ENCODE measurements at places on chromosomes 2 and 18.

DNA sequence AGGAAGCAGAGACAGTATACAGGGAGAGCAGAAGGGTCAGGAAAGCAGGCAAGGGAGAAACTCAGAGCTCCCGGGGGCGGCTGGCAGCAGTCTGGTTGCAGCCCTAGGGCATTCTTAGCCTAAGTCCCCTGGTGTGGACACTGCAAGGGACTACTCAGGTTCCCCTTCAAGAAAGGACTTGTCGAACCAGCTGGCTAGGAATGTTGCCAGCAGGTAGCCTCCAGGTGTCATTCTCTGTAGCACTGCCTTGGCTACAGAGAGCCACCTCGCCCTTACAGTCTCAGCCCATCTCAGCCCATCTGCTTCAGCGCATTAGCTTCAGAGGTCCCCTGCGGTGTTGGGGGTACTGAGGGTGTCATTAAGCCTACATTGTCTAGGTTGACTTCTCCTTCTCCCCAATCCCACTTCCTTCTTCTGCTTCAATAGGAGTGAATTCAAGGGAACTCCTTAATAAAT is 11.3 kb upstream of the TMSB10 start:
- DNase-seq = no peak
- H3K36me3 ChIP-seq = no peaks in the 10 kb centered on the region
- H3K4me3 ChIP-seq = peak overlapping the region; percentile 79
- H3K27ac ChIP-seq = peak overlapping the region; percentile 93
- H3K4me1 ChIP-seq = peaks cover 39% of the 10 kb centered on the region

DNA sequence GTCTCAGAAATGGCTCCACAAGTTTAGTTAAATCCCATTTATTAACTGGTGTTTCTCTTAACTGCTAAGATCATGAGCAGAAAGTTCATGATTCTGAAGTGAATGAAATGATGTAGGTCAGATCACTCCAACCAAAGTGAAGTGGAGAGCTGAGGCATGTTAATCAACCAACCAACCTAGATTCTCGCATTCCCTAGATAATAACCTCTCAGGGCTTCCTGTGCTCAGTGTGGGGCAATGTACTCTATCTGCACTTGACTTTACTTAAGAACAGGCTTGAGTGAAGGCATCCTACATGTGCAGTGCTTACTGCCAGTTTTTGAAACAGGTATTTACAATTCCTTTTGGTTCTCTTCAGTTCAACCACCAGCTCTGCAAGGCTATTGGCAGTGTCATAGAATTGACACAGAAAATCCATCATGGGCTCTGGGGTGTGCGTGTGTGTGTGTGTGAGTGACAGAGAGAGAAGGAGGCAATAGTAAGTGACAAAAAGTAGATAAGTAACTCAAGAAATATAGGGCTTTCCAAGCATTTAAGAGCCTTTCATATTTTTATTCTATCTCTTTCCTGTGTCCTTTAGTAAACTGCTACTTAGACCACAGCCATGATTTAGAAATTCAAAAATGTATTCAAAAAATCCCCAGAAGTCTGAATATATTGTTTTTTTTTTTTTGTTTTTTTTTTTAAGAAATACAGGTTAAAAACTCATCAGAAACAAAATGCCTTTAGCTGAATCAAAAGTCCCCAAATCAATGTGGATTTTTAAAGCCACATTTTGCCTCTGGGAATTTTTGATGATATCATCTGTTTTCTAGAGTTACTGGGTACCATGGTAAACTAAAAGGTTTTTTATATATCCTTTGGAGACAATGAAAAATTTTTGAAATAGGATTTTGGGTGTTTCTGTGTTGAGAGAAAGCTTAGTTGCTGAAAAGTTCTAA is 28.6 kb downstream of the DOCK10 start:
- no peak for DNase-seq
- H3K36me3 ChIP-seq = peaks cover 2% of the 10 kb centered on the region
- no peaks in the 10 kb centered on the region for H3K27me3 ChIP-seq
- H3K27ac ChIP-seq = peak overlapping the region; percentile 69
- no peak overlapping the region for H3K4me3 ChIP-seq

- no peak overlapping the region for H3K27ac ChIP-seq
- H3K36me3 ChIP-seq = no peaks in the 10 kb centered on the region
- peaks cover 4% of the 10 kb centered on the region for H3K4me1 ChIP-seq
- no peak overlapping the region for H3K4me3 ChIP-seq
- H3K27me3 ChIP-seq = peaks cover 36% of the 10 kb centered on the region
Measured at GRCh38 chr18:34787931-34788532, 77.9 kb downstream of the DTNA start.

DNA sequence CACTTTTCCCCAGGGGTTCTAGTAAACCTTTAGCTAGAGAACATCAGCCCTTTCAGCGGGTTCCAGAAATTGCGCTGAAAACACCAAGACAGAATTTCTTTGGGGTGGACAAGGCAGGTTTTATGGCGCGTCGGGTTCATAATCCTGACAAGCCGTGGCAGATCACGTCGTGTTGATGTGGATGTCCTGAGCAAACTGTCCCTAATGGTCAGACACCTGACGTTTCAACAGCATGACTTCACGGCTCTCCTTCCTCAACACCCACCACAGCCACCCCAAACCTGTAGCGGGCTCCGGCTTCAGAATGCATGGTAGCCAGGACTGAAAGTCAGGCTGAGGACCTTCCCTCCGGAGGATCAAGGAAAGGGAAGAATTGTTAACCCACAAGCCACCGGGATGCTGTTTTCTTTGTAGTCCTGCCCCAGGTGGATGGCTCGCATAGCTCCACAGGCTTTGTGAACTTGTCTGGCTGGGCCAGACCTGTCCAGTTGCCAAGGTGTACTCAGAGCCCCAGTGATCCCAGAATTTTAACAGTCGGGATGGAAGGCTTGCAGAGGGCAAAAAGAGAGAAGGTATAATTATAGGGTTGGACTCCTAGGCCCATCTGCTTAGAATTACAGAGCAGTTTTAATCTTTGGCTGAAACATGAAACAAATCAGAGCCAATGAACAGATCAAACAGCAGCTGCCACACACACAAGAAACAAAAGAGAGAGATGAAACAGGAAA is 1.5 kb downstream of the APCDD1 start:
- peaks cover 3% of the 10 kb centered on the region for H3K36me3 ChIP-seq
- H3K27me3 ChIP-seq = peaks cover 73% of the 10 kb centered on the region
- no peak for DNase-seq
- H3K4me3 ChIP-seq = peak overlapping the region; percentile 7
- H3K27ac ChIP-seq = no peak overlapping the region
- H3K4me1 ChIP-seq = no peaks in the 10 kb centered on the region

DNA sequence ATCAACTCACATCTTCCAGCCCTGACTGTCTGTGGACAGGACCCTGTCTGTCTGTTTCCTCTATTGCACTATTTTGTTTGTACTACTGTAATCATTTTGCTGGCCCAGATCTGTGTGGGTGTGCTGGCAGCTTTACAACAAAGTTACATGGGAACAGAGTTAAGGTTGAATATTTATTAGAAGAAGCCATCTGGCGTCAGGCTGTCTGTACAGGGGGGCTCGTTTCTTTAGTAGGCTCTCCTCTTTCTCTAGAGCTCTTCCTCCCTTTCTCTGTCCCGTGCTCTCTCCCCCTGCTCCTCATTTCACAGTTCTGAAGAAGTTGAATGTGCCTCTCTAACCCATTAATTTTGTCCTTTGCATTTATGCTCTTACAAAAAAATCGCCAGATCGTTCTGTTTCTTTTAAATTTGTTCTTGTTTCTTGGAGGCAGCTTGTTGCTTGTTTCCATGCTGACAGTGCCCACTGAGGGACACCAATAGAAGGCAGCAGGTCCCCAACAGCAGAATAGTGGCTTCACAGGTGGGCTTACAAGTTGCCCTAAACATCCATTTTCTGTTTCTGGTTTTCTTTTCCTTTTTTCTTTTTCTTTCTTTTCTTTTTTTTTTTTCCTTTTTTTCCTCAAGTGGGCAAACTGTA is 315.2 kb upstream of the ZEB2 start:
- DNase-seq = no peak
- peaks cover 2% of the 10 kb centered on the region for H3K36me3 ChIP-seq
- H3K27ac ChIP-seq = no peak overlapping the region

DNA sequence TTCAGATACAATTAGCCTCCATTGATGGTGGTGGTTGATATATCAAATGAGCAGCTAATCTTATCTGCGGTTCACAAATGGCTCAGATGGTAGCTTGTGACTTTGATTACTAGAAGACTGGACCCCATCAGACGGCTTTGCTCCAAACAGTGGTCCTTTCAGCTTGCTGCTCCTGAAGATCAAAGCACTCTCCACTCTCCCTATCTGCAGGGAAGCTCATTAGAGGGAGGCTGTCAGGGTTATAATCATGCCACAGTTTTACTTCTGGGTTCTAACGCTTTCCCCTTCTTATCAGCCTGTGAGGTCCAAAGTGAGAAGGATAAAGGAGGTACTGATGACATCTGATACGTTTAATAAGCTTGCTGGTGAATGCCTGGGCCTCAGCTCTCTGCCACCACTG is 247.1 kb upstream of the NT5C1B start:
- H3K27me3 ChIP-seq = no peaks in the 10 kb centered on the region
- peaks cover 4% of the 10 kb centered on the region for H3K36me3 ChIP-seq
- H3K4me3 ChIP-seq = no peak overlapping the region
- no peak for DNase-seq
- H3K4me1 ChIP-seq = no peaks in the 10 kb centered on the region
- no peak overlapping the region for H3K27ac ChIP-seq

All from T-helper 17 cell (primary cell).